Panc1 (cell line): ENCODE measurements at places on chromosomes 6 and 20.

DNA sequence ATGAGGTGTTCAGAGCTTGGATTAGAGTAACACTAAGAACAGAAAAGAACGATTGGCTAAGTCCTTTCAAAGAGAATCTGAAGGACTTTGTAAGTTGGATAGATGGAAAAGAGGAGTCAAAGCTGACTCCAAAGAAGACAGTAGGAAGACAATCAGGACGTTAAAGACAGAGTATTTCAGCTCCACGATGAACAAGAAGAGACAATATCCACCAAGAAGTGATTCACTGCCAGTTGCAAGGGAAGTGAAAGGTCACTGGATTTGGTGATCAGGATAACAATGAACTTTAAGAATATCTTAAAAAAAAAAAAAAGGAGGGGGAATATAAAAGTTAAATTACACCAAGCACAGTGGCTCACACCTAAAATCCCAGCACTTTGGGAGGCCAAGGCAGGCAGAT is 17.9 kb downstream of the REPS1 start:
- no peak for DNase-seq

GRCh38 chr6:9225441-9225871 is 790.1 kb upstream of the SLC35B3 start:
- DNase-seq: no peak

GRCh38 chr6:10540073-10540746 is 19.1 kb downstream of the GCNT2 start:
- DNase-seq: no peak

DNA sequence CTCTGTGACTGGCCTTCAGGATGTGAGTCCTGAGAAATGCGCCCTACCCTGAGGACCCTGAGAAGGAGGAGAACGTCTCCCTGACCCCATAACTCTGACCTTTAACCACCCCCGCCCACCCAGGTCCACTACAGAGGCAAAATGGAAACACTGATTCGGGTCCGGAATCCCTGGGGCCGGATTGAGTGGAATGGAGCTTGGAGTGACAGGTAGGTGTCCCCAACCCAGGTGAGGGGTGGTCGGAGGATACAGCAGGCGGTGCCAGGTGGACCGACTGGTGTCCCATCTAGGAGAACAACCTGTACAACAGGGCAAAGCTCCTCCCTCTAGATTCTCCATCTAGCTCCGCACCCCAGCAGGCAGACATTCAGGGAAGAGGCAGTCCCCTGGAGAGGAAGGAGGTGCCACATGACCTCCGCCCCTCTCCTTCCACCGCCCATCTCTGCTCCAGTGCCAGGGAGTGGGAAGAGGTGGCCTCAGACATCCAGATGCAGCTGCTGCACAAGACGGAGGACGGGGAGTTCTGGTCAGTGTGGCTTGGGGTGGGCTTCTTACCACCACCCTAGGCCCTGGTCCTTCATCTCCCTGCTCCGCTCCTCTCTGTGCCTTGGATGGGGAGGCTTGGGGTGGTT is 17.6 kb downstream of the CAPN11 start:
- DNase-seq: no peak

DNA sequence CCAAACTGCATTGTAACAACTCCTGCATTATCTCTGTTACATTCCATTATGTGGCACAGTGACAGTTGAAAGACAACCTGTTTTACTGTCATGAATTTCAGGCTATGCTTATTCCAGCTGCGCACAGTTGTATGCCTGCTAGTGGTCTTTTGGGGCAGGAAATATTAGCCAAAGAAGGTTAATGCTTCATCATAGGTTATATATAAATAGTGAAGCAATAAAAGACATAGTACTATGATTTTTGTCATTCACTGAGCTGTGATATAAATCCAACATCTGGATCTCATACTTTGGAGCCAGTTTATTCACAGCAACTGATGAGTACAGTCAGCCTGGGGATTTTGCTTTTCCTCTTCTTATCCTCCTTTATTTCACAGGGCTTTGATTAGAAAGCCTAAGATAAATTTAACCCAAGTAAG is 55.6 kb downstream of the FILIP1 start:
- no peak for DNase-seq

DNA sequence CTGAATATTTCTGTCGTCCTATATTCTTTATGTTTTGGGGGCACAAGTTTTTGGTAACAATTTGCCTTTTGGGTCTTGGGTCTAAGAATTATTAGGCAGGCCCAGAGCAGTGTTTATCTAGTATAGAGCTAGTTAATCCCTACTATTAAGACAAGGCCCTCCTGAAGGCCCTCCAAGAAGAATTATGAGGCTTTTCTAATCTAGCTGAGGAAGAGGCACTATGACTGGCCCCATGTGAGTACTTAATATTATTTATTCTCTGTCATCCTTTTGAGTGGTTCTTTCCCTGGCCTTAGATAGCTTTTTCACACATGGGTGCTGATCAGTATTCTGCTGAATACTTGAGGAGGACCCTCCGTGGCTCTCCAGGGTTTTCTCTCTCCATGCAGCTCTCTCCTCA is 25.1 kb downstream of the CHMP4B start:
- no peak for DNase-seq

- no peak for DNase-seq
Observed at GRCh38 chr6:38762848-38763247, 47.7 kb downstream of the DNAH8 start.

GRCh38 chr6:156971153-156971885 is 194.1 kb downstream of the ARID1B start:
- no peak for DNase-seq

GRCh38 chr6:72677740-72678139 is 55.9 kb downstream of the KCNQ5 start:
- no peak for DNase-seq
